ENCODE measurements at places on chromosomes 13 and 19. TPM values are rescaled to one million over a fixed set of nuclear protein-coding genes. Genes with fewer than 3 reads are reported as not detected.

GRCh38 chr19:5973376-5973775, 4.6 kb downstream of the RANBP3 start:
- H3K36me3 ChIP-seq = peaks cover 22% of the 10 kb centered on the region
- H3K27ac ChIP-seq = no peak overlapping the region
- H3K4me1 ChIP-seq = peaks cover 18% of the 10 kb centered on the region
- no peaks in the 10 kb centered on the region for H3K27me3 ChIP-seq
- DNase-seq = no peak

- DNase-seq = peak; percentile 71
- no peaks in the 10 kb centered on the region for H3K4me1 ChIP-seq
- no peaks in the 10 kb centered on the region for H3K27me3 ChIP-seq
- no peak overlapping the region for H3K27ac ChIP-seq
These were observed 333.9 kb downstream of the UQCRFS1 start for GRCh38 chr19:28878862-28879566.

GRCh38 chr13:108566413-108567170, 62.8 kb upstream of the MYO16 start:
- H3K4me1 ChIP-seq = no peaks in the 10 kb centered on the region
- no peaks in the 10 kb centered on the region for H3K36me3 ChIP-seq
- H3K27ac ChIP-seq = no peak overlapping the region
- no peaks in the 10 kb centered on the region for H3K27me3 ChIP-seq
- no peak overlapping the region for H3K4me3 ChIP-seq

ADGRE3 gene
- polyA plus RNA-seq = not detected

GRCh38 chr13:28671126-28671792, 12.3 kb downstream of the POMP start:
- no peaks in the 10 kb centered on the region for H3K27me3 ChIP-seq
- H3K4me3 ChIP-seq = no peak overlapping the region
- DNase-seq = no peak
- H3K36me3 ChIP-seq = peaks cover 57% of the 10 kb centered on the region
- H3K4me1 ChIP-seq = no peaks in the 10 kb centered on the region
- no peak overlapping the region for H3K27ac ChIP-seq

All from IMR-90 (cell line).